ENCODE measurements at places on chromosomes 5 and 9. TPM values are rescaled to one million over a fixed set of nuclear protein-coding genes. Genes with fewer than 3 reads are reported as not detected.

- DNase-seq = no peak
- H3K4me1 ChIP-seq = peaks cover 15% of the 10 kb centered on the region
- H3K4me3 ChIP-seq = no peak overlapping the region
- H3K27ac ChIP-seq = no peak overlapping the region
Measured at GRCh38 chr5:167665841-167666375, 625.5 kb upstream of the WWC1 start.

GRCh38 chr9:33159777-33160127, 7.4 kb downstream of the B4GALT1 start:
- H3K4me1 ChIP-seq = peaks cover 67% of the 10 kb centered on the region
- DNase-seq = no peak
- no peaks in the 10 kb centered on the region for H3K36me3 ChIP-seq
- peak overlapping the region; percentile 82 for H3K27ac ChIP-seq
- no peaks in the 10 kb centered on the region for H3K27me3 ChIP-seq

DNA sequence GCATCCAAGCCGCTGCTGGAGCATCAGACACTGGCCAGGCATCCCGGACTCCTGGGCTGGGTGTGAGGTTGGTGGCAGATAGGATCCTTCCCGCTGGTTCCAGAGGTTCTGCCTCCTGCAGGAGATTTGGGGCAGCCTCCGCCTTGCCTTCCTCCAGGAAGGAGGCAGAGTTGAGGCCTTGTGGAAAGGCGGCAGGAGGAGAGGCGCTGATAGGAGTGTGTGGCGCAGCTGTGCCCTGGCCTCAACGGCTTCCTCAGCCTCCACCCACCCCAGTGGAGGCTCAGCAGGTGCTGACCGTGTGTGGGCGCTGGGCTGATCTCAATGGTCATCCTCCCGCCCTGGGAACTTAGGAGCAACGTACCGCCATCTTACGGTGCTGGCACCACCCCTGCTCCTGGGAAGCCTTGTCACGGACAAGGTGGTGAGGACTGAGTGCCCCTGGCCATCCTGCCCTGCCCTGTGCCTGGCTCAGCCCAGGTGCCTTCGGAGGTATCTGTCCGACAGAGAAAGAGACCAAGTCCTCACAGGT, 10.2 kb downstream of the NCS1 start:
- H3K4me3 ChIP-seq = no peak overlapping the region
- H3K4me1 ChIP-seq = peaks cover 33% of the 10 kb centered on the region
- no peaks in the 10 kb centered on the region for H3K36me3 ChIP-seq

- H3K4me1 ChIP-seq = peaks cover 17% of the 10 kb centered on the region
- H3K27ac ChIP-seq = no peak overlapping the region
- H3K4me3 ChIP-seq = no peak overlapping the region
- no peaks in the 10 kb centered on the region for H3K36me3 ChIP-seq
- no peaks in the 10 kb centered on the region for H3K27me3 ChIP-seq
Measured at GRCh38 chr5:91302958-91303357, 80.2 kb downstream of the ARRDC3 start.

DNA sequence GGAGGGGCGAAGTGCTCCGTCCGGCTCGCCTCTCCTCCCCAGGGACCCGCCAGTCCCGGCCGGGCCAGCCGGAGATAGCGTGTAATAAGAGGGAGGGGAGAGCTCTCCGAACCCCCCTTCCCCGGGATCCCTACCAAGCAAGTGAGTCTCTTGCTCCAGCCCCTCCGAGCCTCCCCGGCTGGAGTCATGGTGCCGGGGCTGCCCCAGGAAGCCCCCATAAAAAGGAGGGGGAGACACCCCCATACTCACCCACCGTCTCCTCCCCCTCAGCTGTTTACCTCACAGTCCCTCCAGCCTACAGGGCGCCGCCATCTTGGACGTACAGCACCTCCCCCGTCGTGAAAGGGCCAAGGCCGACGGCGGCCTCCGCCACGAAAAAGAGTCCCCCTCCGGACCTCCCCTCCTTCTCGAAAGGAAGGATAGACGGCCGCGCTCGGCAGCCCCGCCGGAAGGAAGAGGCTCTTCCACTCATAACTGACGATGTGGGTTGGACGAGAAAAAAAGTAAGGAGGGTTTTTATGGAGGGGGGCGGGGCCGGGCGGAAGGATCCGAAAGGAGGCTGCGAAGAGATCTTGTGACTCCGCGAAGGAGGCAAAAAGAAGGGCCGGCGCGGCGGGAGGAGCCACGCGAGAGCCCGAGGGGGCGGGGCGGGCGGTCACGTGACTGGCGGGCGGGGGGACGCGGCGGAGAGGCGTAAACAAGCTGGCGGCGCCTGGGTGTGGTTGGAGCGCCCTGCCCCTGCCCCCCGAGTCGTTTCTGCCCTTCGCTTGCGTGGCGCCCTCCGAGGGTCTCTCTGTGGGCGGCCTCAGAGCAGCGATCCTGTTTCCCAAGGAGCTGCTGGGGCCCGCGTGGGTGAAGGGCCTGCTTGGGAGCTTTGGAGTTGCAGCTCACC, at the start of gene TSC1:
TSS of gene TSC1 (minus strand) at position 323 of the 892 bp plus-strand sequence. CDS start 15,744 bp downstream, outside the sequence.
- peak within 1 kb of the TSS; percentile 95 for H3K4me3 ChIP-seq
- H3K36me3 ChIP-seq = no peaks in the 10 kb centered on the region
- no peaks in the 10 kb centered on the region for H3K27me3 ChIP-seq
- H3K27ac ChIP-seq = peak within 1 kb of the TSS; percentile 100
- H3K4me1 ChIP-seq = peaks cover 29% of the 10 kb centered on the region

- H3K4me1 ChIP-seq = peaks cover 34% of the 10 kb centered on the region
- H3K4me3 ChIP-seq = no peak overlapping the region
- H3K36me3 ChIP-seq = no peaks in the 10 kb centered on the region
- H3K27ac ChIP-seq = no peak overlapping the region
- H3K27me3 ChIP-seq = no peaks in the 10 kb centered on the region
Measured at GRCh38 chr9:8674536-8674935, 875.0 kb upstream of the DMAC1 start.

DNA sequence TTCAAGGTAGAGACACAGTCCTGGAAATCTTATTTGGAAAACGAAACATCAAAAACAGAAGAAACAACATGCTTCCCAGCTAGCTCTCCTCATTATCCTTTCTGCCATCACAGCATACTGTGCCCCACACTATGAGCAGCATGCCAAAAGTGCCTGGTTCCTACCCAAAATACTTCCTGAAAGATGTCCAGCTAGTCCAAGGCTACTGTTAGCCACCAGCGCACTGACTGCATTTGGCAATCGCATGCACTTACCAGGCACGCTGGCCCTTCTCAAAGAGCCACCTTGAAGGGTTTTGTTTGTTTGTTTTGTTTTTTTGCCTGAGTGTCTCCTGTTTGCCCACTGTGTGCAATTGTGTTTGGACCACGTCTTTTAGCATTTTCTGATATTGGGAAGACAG, 6.8 kb downstream of the HSPB3 start:
- no peak for DNase-seq
- H3K27me3 ChIP-seq = no peaks in the 10 kb centered on the region
- H3K4me3 ChIP-seq = no peak overlapping the region
- H3K4me1 ChIP-seq = peaks cover 20% of the 10 kb centered on the region

DNA sequence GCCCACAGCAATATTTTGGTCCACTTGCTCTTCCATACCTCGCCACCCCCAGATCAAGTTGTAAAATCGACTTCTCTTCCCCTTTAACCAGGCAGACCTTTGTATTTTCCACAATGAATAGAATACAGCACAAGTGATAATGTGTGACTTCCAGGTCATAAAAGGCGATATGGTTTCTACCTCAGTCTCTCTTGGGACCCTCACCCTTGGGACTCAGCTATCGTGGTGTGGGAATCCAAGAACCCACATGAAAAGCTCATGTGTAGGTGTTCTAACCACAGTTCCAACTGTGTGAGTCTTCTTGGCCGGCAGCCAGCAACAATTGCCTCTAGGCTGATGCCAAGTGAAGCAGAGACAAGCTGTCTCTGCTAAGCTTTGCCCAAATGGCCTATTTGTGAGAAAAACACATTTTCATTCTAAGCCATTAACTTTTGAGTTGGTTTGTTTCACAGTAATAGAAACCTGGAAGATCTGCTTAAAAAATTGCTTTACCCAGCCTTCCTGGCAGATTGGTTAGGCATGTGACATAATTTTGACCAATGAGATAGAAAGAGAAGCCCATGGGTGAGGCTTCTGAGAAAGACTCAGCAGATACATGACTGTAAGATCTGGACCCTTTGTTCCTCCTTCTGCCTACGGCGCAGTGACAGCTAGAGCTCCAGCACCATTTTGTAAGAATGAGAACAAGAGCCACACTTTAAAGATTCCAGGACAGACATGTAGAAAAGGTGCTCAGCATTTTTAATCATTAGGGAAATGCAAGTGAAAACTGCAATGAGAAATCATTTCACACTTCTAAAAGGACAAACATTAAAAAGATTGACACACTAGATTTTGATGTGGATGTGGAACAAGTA, 18.3 kb upstream of the MLLT3 start:
- no peaks in the 10 kb centered on the region for H3K4me1 ChIP-seq
- no peak for DNase-seq
- no peaks in the 10 kb centered on the region for H3K36me3 ChIP-seq
- no peaks in the 10 kb centered on the region for H3K27me3 ChIP-seq
- no peak overlapping the region for H3K4me3 ChIP-seq
- peak overlapping the region; percentile 16 for H3K27ac ChIP-seq

DNA sequence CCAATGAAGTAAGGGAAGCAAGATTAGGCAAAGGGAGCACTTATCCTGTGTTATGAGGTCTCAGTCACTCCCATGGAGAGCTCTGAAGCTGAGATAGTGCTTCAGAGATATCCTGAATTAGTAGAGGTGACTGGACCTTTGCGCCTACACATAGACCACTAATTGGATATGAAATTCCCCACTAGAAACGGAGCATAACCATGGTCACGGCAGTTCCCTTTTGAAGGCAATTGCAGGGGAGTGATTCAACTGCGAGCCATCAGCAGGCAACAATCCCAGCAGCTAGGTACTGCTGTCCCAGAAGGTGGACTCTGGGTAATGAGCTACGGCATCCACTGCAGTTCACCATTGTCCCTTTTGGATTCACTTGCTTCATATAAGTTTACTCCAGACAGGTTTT, 267.7 kb upstream of the RASA1 start:
- H3K27ac ChIP-seq = no peak overlapping the region
- no peaks in the 10 kb centered on the region for H3K27me3 ChIP-seq
- H3K4me1 ChIP-seq = no peaks in the 10 kb centered on the region
- H3K4me3 ChIP-seq = no peak overlapping the region
- no peak for DNase-seq
- no peaks in the 10 kb centered on the region for H3K36me3 ChIP-seq

GRCh38 chr5:10627160-10627701, 63.4 kb downstream of the ANKRD33B start:
- peaks cover 20% of the 10 kb centered on the region for H3K4me1 ChIP-seq
- H3K36me3 ChIP-seq = no peaks in the 10 kb centered on the region
- H3K27ac ChIP-seq = peak overlapping the region; percentile 95
- peak overlapping the region; percentile 88 for H3K4me3 ChIP-seq

GRCh38 chr5:97548739-97549080, 365.7 kb upstream of the RIOK2 start:
- no peak for DNase-seq
- H3K4me3 ChIP-seq = no peak overlapping the region
- peaks cover 26% of the 10 kb centered on the region for H3K4me1 ChIP-seq
- no peak overlapping the region for H3K27ac ChIP-seq

DNA sequence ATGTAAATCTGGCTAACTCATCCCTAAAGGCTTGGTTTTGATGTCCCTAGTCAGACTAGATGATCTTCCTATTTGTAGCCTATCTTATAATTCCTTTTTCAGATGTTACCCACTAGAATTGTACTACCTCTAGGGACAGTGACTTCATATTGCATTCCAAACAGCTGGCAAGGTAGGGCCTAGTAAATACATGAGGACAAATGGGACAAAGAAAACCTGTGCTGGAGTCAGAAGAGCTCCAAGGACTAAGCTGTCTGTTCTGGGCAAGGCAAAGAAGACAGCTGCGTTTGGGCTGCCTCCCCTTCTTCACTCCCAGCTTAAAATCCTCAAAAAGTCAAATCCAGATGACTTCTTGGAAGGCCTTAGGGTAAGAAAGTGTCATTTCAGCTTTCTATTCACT, 10.0 kb downstream of the DMXL1 start:
- H3K27ac ChIP-seq = no peak overlapping the region
- DNase-seq = no peak
- H3K36me3 ChIP-seq = peaks cover 7% of the 10 kb centered on the region
- H3K4me3 ChIP-seq = no peak overlapping the region
- no peaks in the 10 kb centered on the region for H3K27me3 ChIP-seq

- no peak overlapping the region for H3K4me3 ChIP-seq
- DNase-seq = no peak
- no peak overlapping the region for H3K27ac ChIP-seq
- H3K27me3 ChIP-seq = peaks cover 32% of the 10 kb centered on the region
- H3K4me1 ChIP-seq = no peaks in the 10 kb centered on the region
- H3K36me3 ChIP-seq = no peaks in the 10 kb centered on the region
Measured at GRCh38 chr5:132030610-132031009, 19.2 kb upstream of the ACSL6 start.

DNA sequence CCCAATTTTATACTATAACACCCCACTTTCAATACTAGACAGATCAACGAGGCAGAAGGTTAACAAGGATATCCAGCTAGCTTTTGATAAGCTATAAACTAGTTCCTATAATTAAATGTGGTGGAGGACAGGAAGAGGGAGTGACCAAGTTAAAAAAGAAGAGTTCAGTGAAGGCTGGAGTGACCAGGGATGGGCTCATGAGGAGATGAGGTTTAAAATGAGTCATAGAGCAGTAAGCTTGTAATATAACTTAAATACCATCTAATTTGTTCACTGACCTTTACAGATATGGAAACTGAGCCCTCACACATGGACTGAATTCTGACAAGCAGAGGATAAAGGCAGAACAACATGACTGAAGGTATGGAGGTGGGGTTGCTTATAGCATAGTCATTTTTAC, 284.5 kb downstream of the SPATA31D1 start:
- no peak overlapping the region for H3K27ac ChIP-seq
- no peaks in the 10 kb centered on the region for H3K27me3 ChIP-seq
- no peak for DNase-seq
- H3K4me1 ChIP-seq = no peaks in the 10 kb centered on the region

DNA sequence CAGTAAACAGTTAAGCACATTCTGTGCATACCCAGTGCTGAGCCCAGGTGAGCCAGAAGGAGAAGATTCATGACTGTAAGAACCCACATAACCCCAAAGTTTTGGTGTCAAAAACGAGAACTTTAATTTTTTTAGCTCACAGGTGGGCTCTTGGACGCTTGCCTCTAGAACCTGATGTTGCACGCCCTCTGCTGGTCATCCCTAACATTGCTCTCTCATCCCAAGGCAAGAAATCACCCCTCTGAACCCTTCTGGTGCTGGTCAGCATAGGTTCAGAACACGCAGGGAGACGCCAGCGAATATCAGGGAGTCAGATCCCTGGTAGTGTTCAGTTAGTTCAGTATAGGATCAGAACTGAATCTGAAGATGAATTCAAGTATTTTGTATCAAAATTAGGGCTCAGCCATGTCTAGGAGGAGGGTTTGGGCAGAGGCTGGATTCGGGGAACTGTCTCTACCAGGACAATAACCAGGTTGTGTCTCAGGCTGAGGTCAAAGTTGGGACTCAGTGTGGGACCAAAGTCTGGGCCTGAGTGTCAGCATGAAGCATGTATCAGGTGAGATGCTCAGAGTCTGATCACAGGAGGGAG, 4.1 kb upstream of the DNAJB5 start:
- peaks cover 47% of the 10 kb centered on the region for H3K4me1 ChIP-seq
- no peaks in the 10 kb centered on the region for H3K27me3 ChIP-seq
- DNase-seq = peak; percentile 76
- H3K36me3 ChIP-seq = no peaks in the 10 kb centered on the region
- H3K4me3 ChIP-seq = peak overlapping the region; percentile 84

- H3K4me3 ChIP-seq = peak overlapping the region; percentile 78
- H3K27ac ChIP-seq = peak overlapping the region; percentile 19
- H3K4me1 ChIP-seq = peaks cover 26% of the 10 kb centered on the region
- peaks cover 16% of the 10 kb centered on the region for H3K27me3 ChIP-seq
- DNase-seq = peak; percentile 45
Measured at GRCh38 chr9:124480621-124480981, 26.6 kb downstream of the NR5A1 start.

The ADGRV1 gene
- 43.4 TPM for total RNA-seq

The ACSL6 gene
- total RNA-seq = 1.7 TPM

The GFRA3 gene
- 9.7 TPM for total RNA-seq

The FAM221B gene
- 0.19 TPM for total RNA-seq

The MINAR2 gene
- 0.09 TPM for total RNA-seq

The PAIP2 gene
- total RNA-seq = 103 TPM

The MEGF10 gene
- 96.1 TPM for total RNA-seq

The DDX4 gene
- not detected for total RNA-seq

The ABL1 gene
- 88.9 TPM for total RNA-seq
